Stomach (tissue), 19 donors: ENCODE measurements at places on chromosomes 6 and 20. TPM values are rescaled to one million over a fixed set of nuclear protein-coding genes. Genes with fewer than 3 reads are reported as not detected.

DNA sequence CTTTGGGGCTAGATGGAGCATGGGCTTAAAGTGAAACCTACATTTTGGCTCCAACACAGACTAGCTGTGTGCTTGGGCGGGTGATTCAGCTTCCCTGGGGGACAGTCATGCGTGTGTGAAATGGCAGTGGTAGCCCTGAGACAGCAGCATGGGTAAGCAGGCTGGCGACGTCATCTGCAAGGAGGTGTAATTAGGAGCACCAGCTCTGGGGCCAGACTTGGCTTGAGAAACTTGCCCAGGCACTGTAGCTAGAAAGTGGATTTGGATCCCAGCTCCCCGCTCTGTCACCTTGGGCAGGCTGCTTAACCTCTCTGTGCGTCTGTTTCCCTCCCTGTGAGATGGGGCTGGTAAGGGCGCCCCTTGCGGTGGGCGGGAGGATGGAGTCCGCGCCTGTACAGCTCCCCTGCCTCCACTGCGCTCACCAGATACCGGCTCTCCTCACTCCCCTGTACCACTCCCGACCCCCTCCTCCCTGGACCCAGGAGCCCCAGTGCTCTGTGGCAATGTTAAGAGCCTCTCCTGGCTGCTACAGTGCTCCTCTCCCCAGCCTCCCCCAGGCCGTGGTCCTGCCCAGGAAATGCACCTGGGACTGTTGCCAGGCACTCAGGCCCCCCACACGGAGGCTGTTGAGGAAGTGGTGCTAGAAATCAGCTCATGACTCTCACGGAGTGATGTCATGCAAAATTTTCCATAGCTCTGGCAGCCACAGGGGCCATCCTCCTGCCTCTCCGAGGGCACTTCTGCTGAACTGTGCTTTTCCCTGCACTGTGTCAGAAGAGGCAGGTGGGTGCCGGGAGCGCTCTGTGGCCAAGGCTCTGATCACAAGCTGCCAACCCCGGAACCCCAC is 44.6 kb downstream of the SYNJ2 start:
- peak overlapping the region; percentile 47 for H3K27ac ChIP-seq
- DNase-seq: peak; percentile 70
- H3K4me1 ChIP-seq: peaks cover 37% of the 10 kb centered on the region
- H3K4me3 ChIP-seq: peak overlapping the region; percentile 18
- peaks cover 8% of the 10 kb centered on the region for H3K36me3 ChIP-seq

DNA sequence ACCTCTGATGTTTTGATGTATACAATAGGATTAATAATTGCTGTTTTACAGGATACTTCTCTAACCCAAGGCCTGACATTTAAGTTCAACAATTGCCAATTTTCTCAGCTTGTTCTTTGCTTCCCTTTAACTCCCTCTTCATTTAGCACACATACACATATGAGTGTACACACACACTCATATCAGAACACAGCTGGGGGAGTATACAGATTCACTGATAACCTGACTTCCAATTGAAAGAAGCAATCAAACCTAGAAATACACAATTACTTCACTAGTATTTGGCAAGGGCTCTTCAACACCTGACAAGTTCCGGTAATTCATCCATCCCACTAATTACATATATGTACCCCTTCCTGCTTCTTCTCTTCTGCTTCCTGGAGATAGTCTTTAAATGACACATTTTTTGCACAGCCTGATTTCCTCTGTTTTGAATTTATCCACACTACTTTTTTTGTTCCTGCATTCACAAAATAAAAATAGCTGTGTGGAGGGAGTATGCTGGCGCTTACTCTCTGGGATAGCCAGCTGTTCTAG is 11.2 kb downstream of the UST start:
- no peak overlapping the region for H3K27ac ChIP-seq
- no peaks in the 10 kb centered on the region for H3K27me3 ChIP-seq
- no peak for DNase-seq
- no peaks in the 10 kb centered on the region for H3K36me3 ChIP-seq
- peaks cover 21% of the 10 kb centered on the region for H3K4me1 ChIP-seq

DNA sequence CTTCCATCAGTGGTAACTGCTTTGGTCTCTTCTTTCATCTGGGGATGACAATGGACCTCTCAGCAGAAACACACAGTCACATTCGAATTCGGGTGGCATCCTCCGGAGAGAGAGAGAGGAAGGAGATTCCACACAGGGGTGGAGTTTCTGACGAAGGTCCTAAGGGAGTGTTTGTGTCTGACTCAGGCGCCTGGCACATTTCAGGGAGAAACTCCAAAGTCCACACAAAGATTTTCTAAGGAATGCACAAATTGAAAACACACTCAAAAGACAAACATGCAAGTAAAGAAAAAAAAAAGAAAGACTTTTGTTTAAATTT is 6.1 kb downstream of the EDN1 start:
- peaks cover 39% of the 10 kb centered on the region for H3K4me1 ChIP-seq
- H3K4me3 ChIP-seq: no peak overlapping the region
- no peaks in the 10 kb centered on the region for H3K36me3 ChIP-seq
- H3K27me3 ChIP-seq: peaks cover 16% of the 10 kb centered on the region
- no peak overlapping the region for H3K27ac ChIP-seq

- H3K36me3 ChIP-seq: no peaks in the 10 kb centered on the region
- no peaks in the 10 kb centered on the region for H3K27me3 ChIP-seq
- H3K27ac ChIP-seq: no peak overlapping the region
- no peaks in the 10 kb centered on the region for H3K4me1 ChIP-seq
- no peak overlapping the region for H3K4me3 ChIP-seq
Observed at GRCh38 chr20:46826343-46826984, 68.2 kb upstream of the EYA2 start.

DNA sequence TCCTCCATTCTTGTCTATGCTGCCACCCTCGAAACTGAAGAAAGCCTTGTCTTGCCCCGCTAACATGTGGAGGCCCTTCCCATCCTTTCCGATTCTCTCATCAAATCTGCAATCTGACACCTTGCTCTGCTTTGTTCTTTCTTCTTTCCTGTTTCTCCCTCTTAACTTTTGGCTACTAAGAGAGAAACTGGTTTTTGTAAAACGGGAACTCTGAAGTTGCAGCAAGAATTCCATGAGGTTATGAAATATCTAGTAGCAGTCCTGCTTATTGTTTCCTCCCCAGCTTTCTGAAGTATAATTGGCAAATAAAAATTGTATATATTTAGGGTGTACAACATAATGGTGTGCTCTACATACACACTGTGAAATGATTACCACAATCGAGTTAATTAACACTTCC is 80.2 kb downstream of the MAP7 start:
- no peak overlapping the region for H3K4me3 ChIP-seq
- no peak for DNase-seq
- no peak overlapping the region for H3K27ac ChIP-seq
- H3K27me3 ChIP-seq: no peaks in the 10 kb centered on the region
- no peaks in the 10 kb centered on the region for H3K36me3 ChIP-seq

DNA sequence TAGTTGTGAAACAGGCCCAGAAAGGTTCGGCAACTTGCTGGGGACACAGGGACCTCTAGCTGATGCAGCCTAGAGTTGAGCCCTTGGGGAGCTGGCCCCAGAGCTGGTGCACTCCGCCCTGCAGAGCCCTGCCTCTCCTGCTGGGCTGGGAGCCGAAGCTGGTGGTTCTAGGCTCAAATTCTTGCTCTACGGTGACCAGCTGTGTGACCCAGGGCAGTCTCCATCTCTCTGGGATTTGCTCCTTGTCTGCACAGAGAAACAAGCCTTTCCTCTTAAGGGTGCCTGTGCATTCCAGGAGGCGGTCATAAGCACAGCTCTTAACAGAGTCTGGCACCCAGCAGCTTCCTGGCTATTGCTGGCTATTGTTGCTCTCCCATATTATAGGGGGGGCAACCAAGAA is 47.4 kb downstream of the RBM38 start:
- H3K4me3 ChIP-seq: no peak overlapping the region
- no peaks in the 10 kb centered on the region for H3K27me3 ChIP-seq
- no peak for DNase-seq
- no peaks in the 10 kb centered on the region for H3K36me3 ChIP-seq

GRCh38 chr6:138410048-138410735 is 6.2 kb downstream of the HEBP2 start:
- no peak for DNase-seq
- peaks cover 72% of the 10 kb centered on the region for H3K36me3 ChIP-seq
- no peaks in the 10 kb centered on the region for H3K27me3 ChIP-seq

DNA sequence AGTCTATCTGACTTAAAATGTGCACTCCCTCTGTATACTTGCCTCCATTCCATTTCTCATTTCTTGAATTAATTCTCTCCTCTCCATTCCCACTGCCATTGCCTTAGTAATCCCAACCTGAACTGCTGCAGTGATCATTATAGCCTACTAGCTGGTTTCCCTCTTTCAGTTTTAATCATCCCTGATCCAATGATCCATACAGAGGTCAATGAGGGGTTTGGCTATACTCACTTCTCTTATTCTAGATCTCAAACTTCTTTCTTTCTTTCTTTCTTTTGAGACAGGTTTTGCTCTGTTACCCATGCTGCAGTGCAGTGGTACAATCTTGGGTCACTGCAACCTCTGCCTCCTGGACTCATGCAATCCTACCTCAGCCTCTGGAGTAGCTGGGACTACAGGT is 17.6 kb downstream of the MAP3K7 start:
- no peak overlapping the region for H3K27ac ChIP-seq
- no peaks in the 10 kb centered on the region for H3K4me1 ChIP-seq
- peaks cover 6% of the 10 kb centered on the region for H3K36me3 ChIP-seq
- DNase-seq: no peak
- no peak overlapping the region for H3K4me3 ChIP-seq

DNA sequence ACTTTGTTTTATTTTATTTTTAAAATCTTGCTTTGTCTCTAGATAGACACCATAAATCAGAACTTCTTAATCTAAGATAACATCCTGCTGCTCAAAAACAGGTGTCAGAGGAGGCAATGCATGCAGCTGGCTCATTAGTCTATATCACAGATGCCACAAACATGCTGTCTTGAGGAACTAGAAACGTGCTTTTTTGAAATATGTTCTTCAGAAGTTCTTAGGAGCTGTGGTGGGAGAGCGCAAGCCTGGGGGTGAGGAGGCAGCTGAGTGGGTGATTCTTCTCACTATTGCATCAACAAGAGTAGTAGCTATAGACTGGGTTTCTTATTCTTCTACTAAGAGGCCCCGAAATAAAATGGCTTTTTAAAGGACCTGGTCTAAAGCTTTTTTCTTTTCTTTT is 23.4 kb downstream of the IL22RA2 start:
- no peaks in the 10 kb centered on the region for H3K36me3 ChIP-seq
- H3K4me3 ChIP-seq: no peak overlapping the region
- H3K27ac ChIP-seq: no peak overlapping the region
- no peaks in the 10 kb centered on the region for H3K27me3 ChIP-seq

DNA sequence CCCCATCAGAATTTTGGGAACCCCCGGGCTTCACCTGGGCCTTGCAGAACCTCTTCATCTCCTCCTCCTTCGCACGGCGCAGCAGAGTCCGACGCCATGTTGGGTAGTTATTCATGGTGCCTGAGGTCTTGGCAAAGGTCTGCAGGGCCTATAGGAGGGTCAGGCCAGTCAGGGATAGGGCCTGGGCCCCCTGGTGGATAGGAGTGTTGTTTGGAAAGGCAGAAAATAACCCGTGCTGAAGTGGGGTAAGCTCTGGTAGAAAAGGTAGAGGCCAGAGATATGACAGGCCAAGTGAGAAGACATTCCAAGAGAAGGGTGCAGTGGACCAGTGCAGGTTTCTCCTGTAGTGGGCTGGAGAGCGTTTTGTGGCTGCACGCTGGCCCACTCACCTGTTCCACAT is 4.9 kb downstream of the SMPD2 start:
- no peaks in the 10 kb centered on the region for H3K27me3 ChIP-seq
- no peak for DNase-seq
- H3K27ac ChIP-seq: no peak overlapping the region
- H3K4me1 ChIP-seq: peaks cover 9% of the 10 kb centered on the region
- H3K4me3 ChIP-seq: no peak overlapping the region

GRCh38 chr6:84078335-84078734 is 44.8 kb downstream of the MRAP2 start:
- no peak for DNase-seq
- no peak overlapping the region for H3K4me3 ChIP-seq
- no peaks in the 10 kb centered on the region for H3K36me3 ChIP-seq
- no peaks in the 10 kb centered on the region for H3K27me3 ChIP-seq
- no peak overlapping the region for H3K27ac ChIP-seq

- peak overlapping the region; percentile 14 for H3K27ac ChIP-seq
- H3K27me3 ChIP-seq: no peaks in the 10 kb centered on the region
- no peaks in the 10 kb centered on the region for H3K36me3 ChIP-seq
- peaks cover 28% of the 10 kb centered on the region for H3K4me1 ChIP-seq
- no peak for DNase-seq
- no peak overlapping the region for H3K4me3 ChIP-seq
Observed at GRCh38 chr6:46505693-46506512, 14.7 kb upstream of the RCAN2 start.

GRCh38 chr6:37005827-37006567 is 542 bp downstream of the FGD2 start:
- no peaks in the 10 kb centered on the region for H3K36me3 ChIP-seq
- no peaks in the 10 kb centered on the region for H3K27me3 ChIP-seq
- H3K4me1 ChIP-seq: no peaks in the 10 kb centered on the region
- no peak for DNase-seq
- H3K27ac ChIP-seq: peak overlapping the region; percentile 64

DNA sequence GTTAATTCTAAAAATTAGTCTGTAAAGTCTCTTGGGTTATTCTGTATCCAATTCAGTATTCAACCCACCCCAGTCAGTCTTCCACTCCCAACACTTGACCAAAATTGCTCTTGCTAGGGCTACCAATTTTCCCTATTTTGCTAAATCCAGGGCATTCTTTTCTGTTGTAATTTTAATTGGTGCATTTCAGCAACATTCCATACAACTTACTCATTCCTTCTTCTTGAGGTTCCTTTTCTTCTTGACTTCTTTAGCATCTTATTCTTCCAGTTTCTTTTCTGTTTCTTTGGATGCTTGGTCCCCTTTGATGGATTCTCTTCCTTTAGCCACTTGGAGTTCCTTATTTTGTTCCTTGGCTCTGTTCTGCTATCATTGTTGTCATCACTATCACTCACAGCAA is 11.2 kb upstream of the GRM1 start:
- no peak overlapping the region for H3K27ac ChIP-seq
- DNase-seq: no peak
- H3K4me1 ChIP-seq: no peaks in the 10 kb centered on the region
- no peaks in the 10 kb centered on the region for H3K27me3 ChIP-seq
- no peak overlapping the region for H3K4me3 ChIP-seq

- H3K27ac ChIP-seq: no peak overlapping the region
- no peaks in the 10 kb centered on the region for H3K4me1 ChIP-seq
- no peaks in the 10 kb centered on the region for H3K36me3 ChIP-seq
- H3K27me3 ChIP-seq: no peaks in the 10 kb centered on the region
- no peak overlapping the region for H3K4me3 ChIP-seq
Observed at GRCh38 chr20:23197836-23198235, 111.7 kb upstream of the CD93 start.

GRCh38 chr20:16301986-16302385 is 271.3 kb downstream of the KIF16B start:
- peaks cover 15% of the 10 kb centered on the region for H3K36me3 ChIP-seq
- no peaks in the 10 kb centered on the region for H3K27me3 ChIP-seq
- H3K4me3 ChIP-seq: no peak overlapping the region
- no peak overlapping the region for H3K27ac ChIP-seq
- no peak for DNase-seq
- no peaks in the 10 kb centered on the region for H3K4me1 ChIP-seq

Gene OLIG3
- total RNA-seq: not detected

Gene RIPPLY2
- not detected for total RNA-seq

Gene POLH
- total RNA-seq: 47.8 TPM

Gene CFB
- 185 TPM for total RNA-seq
